ENCODE measurements at places on chromosomes 16 and 17.

GRCh38 chr16:57000271-57001025 is 11.1 kb downstream of the NLRC5 start:
- peak; percentile 98 for DNase-seq

- DNase-seq = peak; percentile 10
These were observed 8.2 kb downstream of the HLF start for GRCh38 chr17:55272711-55273578.

- no peak for DNase-seq
These were observed 15.5 kb downstream of the AXIN2 start for GRCh38 chr17:65545705-65546523.

DNA sequence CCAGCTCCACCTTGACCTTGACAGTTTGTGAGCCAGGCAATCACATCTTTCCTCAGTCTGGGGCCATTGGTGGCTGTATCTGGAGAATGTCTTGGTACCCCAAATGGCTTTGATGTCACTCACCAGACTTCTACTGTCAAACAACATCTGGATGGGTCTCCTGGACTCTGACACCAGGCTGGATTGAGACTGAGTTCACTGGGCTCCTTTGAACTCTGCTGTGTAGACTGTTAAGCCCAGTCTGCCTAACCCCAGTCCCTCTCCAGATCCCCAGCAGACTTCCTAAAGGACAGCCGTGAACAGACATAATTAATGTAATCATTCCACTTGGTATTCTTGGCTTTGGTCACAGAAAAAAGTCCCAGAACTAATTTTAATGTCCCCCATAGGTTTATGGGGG is 84.1 kb upstream of the KIFC3 start:
- DNase-seq = no peak

- DNase-seq = peak; percentile 44
These were observed 49.3 kb upstream of the CACNG4 start for GRCh38 chr17:66915204-66915611.

DNA sequence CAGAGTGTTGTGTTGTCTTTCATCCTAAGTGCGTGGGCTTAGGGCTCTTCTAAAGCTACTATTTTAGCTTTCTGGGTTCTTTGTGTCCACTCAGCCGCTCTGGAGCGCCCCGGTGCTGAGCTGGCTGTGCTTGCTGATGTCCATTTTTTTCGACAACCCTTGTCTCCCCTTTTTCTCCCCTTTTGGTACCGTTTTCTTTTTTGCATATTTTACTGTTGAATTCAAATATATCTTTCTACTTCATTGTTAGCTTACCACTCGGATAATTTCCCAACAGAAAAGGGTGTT is 1.2 kb downstream of the SRRM2 start:
- peak; percentile 29 for DNase-seq

DNA sequence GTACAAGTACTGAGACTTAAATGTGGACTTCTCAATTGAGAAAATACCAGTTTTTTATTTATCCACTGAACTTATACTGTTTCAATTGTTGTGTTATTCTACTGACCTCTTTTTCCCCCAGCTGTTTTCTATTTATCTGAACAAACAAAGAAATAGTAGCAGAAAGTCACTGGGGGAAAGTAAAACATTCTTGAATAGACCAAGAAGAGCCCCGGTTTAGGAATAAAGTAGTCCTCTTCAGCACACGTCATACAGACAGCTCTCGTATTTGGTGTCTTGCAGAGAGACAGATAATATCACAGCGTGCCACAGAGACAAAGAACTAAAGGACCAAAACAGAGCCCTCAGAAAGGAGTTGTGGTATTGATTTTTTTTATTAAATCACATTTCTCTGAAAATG is 1159.1 kb upstream of the CDH8 start:
- no peak for DNase-seq

GRCh38 chr17:69246726-69247375 is 18.2 kb upstream of the ABCA10 start:
- DNase-seq = peak; percentile 51
